ENCODE measurements at places on chromosomes 7 and 10.
A peak's percentile ranks its signal among the peaks of the same experiment; 100 is the strongest.

- DNase-seq, result no peak
These were observed 73.3 kb downstream of the MICALL2 start for GRCh38 chr7:1385809-1386622.

DNA sequence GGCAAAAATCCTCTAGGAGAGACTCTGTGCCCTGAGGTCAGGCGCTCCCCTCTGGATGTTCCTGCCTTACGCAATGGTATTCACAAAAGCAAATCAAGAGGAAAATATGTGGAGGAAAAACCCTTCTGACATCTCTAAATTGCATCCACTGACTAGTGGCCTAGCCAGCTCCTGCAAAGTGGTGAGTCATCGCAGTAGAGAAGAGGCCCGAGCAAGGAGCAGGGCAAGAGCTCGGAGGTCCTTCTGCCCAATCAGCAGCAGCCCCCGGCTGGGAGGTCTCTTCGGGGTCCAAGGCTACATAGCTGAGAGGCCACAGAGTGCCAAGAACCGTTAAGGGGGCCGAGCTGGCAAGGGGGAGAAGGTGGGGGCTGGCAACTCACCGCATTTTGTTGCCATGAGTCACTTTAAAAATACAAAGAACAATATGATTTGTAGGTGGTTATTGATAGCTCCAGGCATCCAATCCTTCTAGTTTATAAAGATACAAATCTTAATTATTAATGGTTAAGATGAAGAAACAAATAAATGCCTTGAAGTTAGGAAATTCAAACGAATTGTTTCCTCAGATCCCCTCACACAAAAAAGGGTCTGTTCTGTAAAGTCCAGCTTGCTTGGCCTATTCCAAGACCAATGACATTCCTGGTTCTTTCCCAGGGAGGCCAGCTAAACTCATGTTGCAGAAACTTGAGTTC lies 161.6 kb downstream of the PKD1L1 start:
- no peak for DNase-seq

- no peak for DNase-seq
These were observed 67.6 kb downstream of the DOCK1 start for GRCh38 chr10:126972635-126973414.

GRCh38 chr7:83347945-83348444 lies 185.3 kb upstream of the PCLO start:
- DNase-seq, result no peak

GRCh38 chr10:35885076-35885475 lies 243.0 kb upstream of the FZD8 start:
- no peak for DNase-seq

GRCh38 chr10:97059006-97059871 lies 126.5 kb downstream of the SLIT1 start:
- DNase-seq, result no peak

GRCh38 chr7:140655511-140656408 lies 15.1 kb upstream of the DENND2A start:
- DNase-seq, result peak; percentile 68

GRCh38 chr7:151838072-151838471 lies 38.8 kb downstream of the PRKAG2 start:
- DNase-seq, result no peak

DNA sequence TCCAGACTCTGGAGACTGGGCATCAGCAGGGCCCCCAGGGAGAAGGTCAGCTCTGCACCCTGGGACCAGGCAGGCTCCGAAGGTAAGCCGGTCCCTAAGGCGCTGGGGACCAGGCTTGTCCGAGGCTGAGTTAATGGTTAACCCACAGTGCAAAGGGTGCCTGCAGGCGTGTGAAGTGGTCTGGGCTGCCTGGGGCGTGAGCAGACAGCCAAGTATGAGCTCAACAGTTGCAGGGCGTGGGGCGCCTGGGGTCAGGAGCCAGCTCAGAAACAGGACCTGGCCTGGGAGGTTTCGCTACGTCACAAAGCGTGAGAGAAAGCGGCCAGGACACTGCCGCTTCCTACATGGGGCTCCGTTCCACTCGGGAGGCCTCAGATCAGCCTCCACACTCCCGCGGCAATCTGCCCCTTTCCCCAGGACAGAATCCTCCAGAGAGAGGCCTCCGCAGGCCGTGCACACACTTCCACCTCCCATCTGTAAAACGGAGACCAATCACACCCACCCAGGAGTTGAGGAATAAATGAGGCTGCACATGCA lies 16.0 kb downstream of the PDGFA start:
- no peak for DNase-seq

- no peak for DNase-seq
These were observed 217.1 kb upstream of the FRMD4A start for GRCh38 chr10:14547816-14548215.

- no peak for DNase-seq
These were observed 87.0 kb downstream of the SUGCT start for GRCh38 chr7:40221836-40222235.

DNA sequence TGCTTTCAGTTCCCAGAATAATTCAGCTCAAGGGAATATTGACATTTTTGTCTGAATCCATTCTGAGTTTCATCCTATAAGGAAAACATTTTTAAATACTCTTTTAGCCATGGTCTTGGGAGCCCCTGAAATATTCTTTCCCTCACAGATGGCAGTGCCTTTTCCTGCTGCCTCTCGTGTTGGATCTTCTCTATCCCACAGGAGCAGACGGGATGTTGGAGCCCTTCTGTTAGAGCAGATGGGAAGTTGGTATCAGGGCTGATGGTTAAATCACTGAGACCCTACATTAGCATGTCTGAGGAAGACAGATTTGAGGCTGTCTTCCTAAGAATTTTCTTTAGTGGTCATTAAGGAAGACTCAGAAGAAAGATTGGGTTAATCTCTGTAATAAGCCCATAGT lies 737.8 kb downstream of the LRMDA start:
- DNase-seq, result no peak

- no peak for DNase-seq
These were observed 193.5 kb downstream of the MGMT start for GRCh38 chr10:129660569-129660968.

DNA sequence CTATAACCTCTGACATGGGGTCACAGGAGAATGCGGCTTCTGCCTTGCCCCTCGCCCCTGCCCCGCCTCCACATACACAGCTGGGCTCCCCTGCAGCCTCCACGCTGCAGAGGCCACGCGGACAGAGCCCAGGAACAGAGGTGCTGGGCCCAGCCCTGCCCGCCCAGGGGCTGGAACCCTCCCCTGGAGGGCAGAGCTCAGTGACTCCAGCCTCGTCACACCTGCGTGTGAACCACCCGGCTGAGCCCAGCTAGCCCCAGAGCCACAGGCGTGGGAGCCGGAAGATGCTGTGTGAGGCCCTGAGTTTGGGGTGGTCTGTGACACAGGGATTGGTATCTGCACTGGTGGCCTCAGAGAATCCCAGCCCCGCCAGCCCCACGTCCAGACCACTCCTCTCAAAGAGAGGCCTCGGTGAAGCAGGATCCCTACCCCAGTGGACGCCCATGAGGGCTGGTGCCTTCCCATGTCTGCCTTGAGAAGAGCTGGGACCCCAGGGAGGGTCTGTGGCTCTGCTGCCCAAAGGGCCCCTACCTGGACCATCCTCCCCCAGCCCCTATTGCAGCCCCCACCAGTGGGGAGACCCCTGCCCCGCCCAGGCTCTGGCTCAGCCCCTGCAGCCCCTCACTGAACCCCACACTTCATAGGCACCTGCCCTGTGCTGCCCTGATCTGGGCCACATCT lies 8.1 kb upstream of the ADAP1 start:
- no peak for DNase-seq

- peak; percentile 19 for DNase-seq
These were observed 134.0 kb downstream of the PTPRN2 start for GRCh38 chr7:158453663-158454062.

DNA sequence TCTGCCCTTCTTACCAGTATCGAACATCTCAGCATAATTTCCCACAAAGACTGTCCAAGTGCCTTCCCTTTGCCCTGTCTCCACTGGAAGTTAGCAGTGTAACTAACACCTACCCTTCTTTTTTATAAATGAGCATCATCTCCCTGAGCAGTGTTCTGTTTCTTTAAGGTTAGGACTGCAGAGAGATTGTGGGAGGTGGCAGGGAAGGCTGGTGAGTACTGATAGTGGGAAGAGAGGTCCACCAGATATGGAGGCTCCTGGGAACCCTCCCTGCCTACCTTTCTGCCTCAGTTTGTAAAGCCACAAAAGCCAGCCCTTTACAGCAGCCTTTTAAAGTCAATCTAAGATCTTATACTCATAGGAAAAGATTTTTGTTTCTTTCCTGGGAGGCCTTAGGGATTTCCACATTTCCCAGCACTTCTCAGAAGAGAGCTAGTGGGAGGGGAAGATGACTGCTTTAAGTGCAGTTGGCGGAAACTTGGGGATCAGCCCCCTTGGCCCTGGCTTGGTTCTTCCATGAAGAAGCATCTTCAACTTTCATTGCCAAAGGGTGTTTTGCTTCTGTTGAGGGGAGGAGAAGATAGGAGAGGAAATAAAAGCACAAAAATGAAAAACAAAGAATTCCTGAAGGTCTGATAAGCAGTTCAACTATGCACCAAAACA lies 36.6 kb upstream of the CALD1 start:
- DNase-seq, result no peak

GRCh38 chr10:18209241-18209640 lies 69.0 kb downstream of the CACNB2 start:
- no peak for DNase-seq

- DNase-seq, result no peak
These were observed 204.9 kb upstream of the NPSR1 start for GRCh38 chr7:34453150-34453549.

- DNase-seq, result no peak
These were observed 292.8 kb downstream of the PRKG1 start for GRCh38 chr10:51367127-51367526.

GRCh38 chr7:81036057-81036456 lies 117.2 kb upstream of the SEMA3C start:
- no peak for DNase-seq

DNA sequence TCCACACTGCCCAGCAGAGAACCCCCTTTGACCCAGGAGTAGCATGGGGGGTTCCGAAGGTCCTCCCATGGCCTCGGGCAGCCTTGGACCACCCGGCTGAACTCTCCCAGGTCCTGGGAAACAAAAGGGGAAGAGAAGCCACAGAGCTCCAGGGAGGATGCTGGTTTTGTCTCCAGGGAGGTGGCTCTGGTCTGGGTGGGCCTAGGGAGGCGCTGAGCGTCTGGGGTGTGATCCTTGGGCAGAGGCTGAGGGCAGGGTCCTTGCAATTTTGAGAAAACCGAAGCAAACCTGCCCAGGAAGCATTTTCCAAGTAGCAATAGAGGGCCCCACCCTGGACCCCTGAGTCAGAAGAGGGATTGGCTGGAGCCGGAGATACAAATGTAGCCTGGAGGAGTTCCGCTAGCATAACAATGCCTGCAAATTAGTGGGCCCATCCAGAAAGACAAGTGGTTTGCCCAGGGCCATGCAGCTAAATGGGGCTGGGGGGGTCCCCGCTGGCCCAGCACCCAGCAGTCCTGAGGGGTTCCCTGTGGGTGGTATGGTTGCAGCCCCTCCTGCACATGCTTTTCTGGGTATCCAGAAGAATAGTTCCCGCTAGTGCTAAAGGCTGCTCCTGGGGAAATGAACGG lies 2.0 kb downstream of the UTF1 start:
- no peak for DNase-seq

- peak; percentile 93 for DNase-seq
These were observed at the start of gene SGPL1 for GRCh38 chr10:70815504-70816219. SGPL1 (plus strand) TSS chr10:70815948; CDS start chr10:70816854, 906 bp downstream.

DNA sequence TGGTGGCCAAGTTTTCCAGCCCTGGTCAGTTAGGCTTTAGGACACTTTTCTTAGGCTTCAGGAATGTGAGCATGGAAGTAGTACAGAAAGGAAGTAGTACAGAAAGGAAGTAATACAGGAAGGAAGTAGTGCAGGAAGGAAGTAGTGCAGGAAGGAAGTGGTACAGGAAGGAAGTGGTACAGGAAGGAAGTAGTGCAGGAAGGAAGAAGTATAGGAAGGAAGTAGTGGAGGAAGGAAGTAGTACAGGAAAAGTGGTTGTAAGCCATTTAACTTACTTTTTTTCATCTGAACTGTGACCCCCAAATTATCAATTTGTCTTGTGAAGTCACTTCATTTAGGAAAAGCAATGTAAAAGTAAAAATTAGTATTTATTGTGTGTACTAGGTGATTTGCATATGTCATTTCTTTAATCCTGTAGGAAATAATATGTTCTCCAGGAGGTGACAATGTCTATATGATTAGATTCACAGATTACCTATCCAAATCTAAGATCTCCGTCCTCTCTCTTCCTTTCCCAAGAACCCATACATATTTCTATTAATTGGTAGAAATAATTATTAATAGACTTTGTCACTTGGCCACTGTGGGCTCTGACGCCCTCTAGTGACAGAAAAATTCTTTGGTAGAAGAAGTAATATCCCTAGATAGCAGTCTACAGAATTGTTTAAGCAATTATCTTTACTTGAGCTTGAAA lies 3.9 kb upstream of the FAS start:
- no peak for DNase-seq

- DNase-seq, result no peak
These were observed 45.8 kb upstream of the MNX1 start for GRCh38 chr7:157056246-157056645.

DNA sequence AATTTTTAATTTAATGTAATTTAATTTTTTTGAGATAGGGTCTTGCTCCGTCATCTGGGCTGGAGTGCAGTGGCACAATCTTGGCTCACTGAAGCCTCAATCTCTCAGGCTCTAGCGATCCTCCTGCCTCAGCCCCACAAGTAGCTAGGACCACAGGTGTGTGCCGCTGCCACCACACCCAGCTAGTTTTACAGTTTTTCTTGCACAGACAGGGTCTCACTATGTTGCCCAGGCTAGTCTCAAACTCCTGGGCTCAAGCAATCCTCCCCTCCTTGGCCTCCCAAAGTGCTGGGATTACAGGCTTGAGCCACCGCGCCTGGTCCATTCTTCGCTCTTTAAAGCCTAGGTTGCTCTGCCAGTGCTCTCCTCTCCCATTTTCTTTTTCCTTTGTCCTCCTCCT lies 12.9 kb downstream of the CALML3 start:
- DNase-seq, result no peak

DNA sequence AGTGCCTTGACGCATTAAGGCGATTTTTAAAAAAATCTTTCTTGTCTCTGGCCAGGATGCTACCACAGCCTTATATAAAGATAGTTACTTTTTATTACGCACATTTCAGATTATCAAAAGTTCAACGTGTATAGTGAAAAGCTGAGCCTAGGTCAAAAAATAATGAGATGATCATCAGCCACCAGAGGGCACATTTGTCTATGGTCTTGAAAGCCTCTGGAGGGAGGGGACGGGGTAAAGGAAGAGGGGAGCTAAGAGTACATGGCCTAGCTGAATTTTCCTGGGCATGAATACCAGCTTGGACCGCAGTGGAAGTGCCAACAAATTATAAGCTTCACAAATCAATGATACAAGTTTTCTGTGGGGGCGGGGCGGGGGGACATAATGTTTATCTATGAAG lies 285.9 kb upstream of the SMIM30 start:
- no peak for DNase-seq

GRCh38 chr7:31327071-31327470 lies 13.5 kb downstream of the NEUROD6 start:
- no peak for DNase-seq

GRCh38 chr7:137943132-137943551 lies 58.7 kb downstream of the CREB3L2 start:
- no peak for DNase-seq
